ENCODE measurements at places on chromosomes 1 and 21.

GRCh38 chr21:20652846-20653245, 345.4 kb upstream of the NCAM2 start:
- DNase-seq: no peak

- DNase-seq: no peak
Observed at GRCh38 chr1:16054598-16055540, 11.3 kb downstream of the CLCNKB start.

GRCh38 chr1:29624320-29625083, 388.2 kb downstream of the PTPRU start:
- no peak for DNase-seq

DNA sequence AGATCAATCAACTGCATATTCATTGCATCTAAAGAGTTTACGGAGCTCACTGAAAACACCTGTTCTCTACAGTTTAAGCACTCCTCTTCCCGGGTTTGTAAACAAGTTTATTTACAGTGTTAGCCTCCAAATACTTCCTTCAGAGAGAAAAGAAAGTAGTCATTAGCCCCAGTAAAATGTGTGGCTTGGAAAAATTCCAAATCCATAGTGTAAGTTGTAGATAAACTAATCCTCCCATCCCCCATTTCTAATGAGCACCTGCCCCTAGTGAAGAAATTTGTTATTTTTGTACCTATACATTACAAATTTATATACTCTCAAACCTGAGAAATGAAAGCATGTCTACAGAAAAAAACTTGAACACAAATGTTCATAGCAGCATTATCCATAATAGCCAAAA, 21.9 kb downstream of the PUM1 start:
- no peak for DNase-seq

- no peak for DNase-seq
Observed at GRCh38 chr1:43750083-43750482, 42.7 kb downstream of the ST3GAL3 start.

GRCh38 chr1:154983776-154984466, 777 bp downstream of the FLAD1 start:
- no peak for DNase-seq

Data from esophagus squamous epithelium (tissue), 5 donors.